ENCODE measurements at places on chromosomes 13 and 19. TPM values are rescaled to one million over a fixed set of nuclear protein-coding genes. Genes with fewer than 3 reads are reported as not detected.

DNA sequence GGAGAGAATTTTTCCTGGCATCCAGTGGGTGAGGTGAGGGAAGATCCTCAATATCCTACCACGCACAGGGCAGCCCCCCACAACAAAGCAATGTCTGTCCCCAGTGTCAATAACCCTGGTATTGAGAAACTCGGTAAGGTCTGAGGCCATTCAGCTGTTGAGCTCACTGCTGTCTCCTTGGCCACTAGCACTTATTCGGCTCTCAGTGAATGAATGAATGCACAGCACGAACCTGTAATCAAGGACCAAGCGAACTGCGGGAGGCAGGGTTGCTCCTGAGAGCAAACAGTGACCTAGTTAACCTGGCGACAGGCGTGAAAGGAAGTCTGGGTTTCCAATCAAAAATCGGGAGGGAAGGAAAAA is 640 bp downstream of the ZSCAN5A start:
- H3K27ac ChIP-seq, result peak overlapping the region; percentile 94
- peaks cover 6% of the 10 kb centered on the region for H3K4me1 ChIP-seq
- H3K27me3 ChIP-seq, result no peaks in the 10 kb centered on the region
- H3K36me3 ChIP-seq, result peaks cover 27% of the 10 kb centered on the region

GRCh38 chr19:925087-925525 is 729 bp upstream of the ARID3A start:
- no peak for DNase-seq
- no peaks in the 10 kb centered on the region for H3K36me3 ChIP-seq
- peaks cover 2% of the 10 kb centered on the region for H3K27me3 ChIP-seq
- H3K27ac ChIP-seq, result peak overlapping the region; percentile 74
- H3K4me3 ChIP-seq, result peak overlapping the region; percentile 94

- peak overlapping the region; percentile 95 for H3K27ac ChIP-seq
- no peak overlapping the region for H3K4me3 ChIP-seq
- H3K27me3 ChIP-seq, result no peaks in the 10 kb centered on the region
- H3K36me3 ChIP-seq, result no peaks in the 10 kb centered on the region
- no peak for DNase-seq
- H3K4me1 ChIP-seq, result peaks cover 95% of the 10 kb centered on the region
Measured at GRCh38 chr19:38656171-38656981, 8.9 kb downstream of the ACTN4 start.

GRCh38 chr13:27927444-27928352 is 7.9 kb downstream of the PDX1 start:
- DNase-seq, result no peak
- H3K27me3 ChIP-seq, result peaks cover 14% of the 10 kb centered on the region
- no peak overlapping the region for H3K27ac ChIP-seq
- H3K4me3 ChIP-seq, result no peak overlapping the region
- H3K4me1 ChIP-seq, result no peaks in the 10 kb centered on the region

DNA sequence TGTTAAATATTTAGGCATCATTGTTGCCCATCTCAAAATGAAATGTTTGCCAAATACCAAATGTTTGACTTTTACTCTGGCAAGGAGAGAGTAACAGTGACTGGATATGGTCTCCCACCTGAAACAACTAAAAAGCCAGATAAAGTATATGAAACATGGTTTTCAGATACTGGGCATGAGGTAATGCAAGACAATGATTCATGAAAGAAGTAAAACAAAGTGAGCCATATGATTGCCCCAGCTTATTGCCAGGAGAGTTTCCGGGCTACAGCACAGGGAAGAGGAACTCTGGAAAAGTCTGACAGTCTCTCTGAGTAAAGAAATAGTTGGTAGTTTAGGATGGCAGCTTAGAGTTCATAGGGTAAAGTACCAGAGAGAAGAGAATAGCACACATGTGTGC is 354.6 kb downstream of the DNAJC15 start:
- no peak for DNase-seq
- peaks cover 5% of the 10 kb centered on the region for H3K4me1 ChIP-seq
- no peaks in the 10 kb centered on the region for H3K36me3 ChIP-seq
- H3K4me3 ChIP-seq, result no peak overlapping the region
- no peaks in the 10 kb centered on the region for H3K27me3 ChIP-seq
- no peak overlapping the region for H3K27ac ChIP-seq

DNA sequence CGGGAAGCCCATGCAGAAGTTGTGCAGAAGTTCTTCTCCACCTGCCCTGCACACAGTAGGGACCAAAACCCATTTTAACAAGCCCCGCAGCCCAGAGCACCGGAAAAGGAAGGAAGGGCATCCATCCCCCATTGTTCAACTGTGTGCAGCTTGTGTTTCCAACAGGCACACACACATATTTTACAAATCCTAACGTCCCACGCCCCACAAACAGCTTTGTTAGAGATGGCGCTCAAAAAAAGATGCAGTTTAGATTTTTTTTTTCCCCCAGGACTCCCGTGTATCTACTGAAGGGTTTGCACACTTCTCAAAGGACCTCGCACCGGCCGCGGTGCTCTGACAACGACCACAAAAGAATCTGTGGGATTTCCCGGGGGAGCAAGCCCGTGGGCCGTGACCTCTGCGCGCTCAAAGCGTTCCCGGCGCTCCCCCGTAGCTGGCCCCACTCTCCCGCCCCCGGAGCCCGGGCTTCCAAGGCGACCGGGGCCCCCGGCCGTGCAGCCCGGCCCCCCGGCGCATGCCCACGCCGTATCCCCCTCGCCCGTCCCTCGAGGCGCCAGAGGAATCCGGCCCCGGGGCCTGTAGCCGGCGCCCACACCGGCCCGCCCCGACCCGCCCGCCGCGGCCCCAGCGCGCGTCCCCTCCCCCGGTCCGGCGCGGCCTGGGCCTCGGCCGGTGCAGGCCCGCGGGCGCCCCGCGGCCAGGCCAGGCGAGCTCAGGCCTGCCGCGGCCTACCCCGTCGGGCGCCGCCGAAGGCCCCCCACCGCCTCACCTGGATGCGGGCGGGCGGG is 523 bp downstream of the ELAVL1 start:
- DNase-seq, result no peak
- peak overlapping the region; percentile 81 for H3K4me3 ChIP-seq
- H3K36me3 ChIP-seq, result peaks cover 4% of the 10 kb centered on the region
- H3K27ac ChIP-seq, result peak overlapping the region; percentile 61
- peaks cover 51% of the 10 kb centered on the region for H3K4me1 ChIP-seq

- no peaks in the 10 kb centered on the region for H3K36me3 ChIP-seq
- H3K27ac ChIP-seq, result no peak overlapping the region
- H3K27me3 ChIP-seq, result no peaks in the 10 kb centered on the region
- peaks cover 4% of the 10 kb centered on the region for H3K4me1 ChIP-seq
- no peak overlapping the region for H3K4me3 ChIP-seq
- no peak for DNase-seq
Measured at GRCh38 chr13:73835138-73835721, 299.0 kb downstream of the KLF12 start.

DNA sequence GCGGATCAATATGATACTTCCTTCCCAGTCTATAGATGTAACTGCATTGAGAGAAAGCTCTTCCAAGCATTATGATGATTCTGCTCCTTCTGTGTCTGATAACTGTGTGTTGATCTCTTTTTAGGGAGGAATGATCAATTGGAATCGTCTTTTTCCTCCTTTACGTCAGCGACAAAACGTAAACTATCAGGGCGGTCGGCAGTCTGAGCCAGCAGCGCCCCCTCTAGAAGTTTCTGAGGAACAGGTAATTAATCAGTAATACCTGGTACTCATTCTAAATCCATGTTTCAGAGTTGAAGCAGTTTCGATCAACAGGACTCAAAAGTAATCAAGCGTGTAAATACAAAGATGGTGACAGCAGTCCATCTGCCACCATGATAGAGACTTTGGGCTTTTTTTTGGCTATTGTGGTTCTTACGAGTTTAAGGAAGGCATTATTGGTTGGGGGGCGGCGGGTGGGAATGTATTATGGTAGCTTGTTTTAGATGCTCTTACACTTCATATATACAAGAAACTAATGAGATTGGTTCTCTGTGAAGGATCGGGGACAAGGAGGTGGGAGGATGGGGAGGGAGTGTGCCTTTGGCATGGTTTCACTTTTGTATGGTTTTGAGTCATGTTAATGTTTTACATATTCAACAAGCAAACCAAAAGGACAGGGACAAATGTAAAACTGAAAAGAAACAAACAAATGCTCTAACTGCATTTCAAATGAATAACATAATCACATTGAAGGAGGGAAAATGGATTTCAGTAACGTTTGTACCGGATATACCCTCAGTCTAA is 60.7 kb upstream of the GPR183 start:
- H3K4me1 ChIP-seq, result peaks cover 6% of the 10 kb centered on the region
- no peak overlapping the region for H3K4me3 ChIP-seq
- no peak overlapping the region for H3K27ac ChIP-seq
- H3K27me3 ChIP-seq, result no peaks in the 10 kb centered on the region
- peaks cover 3% of the 10 kb centered on the region for H3K36me3 ChIP-seq
- no peak for DNase-seq

DNA sequence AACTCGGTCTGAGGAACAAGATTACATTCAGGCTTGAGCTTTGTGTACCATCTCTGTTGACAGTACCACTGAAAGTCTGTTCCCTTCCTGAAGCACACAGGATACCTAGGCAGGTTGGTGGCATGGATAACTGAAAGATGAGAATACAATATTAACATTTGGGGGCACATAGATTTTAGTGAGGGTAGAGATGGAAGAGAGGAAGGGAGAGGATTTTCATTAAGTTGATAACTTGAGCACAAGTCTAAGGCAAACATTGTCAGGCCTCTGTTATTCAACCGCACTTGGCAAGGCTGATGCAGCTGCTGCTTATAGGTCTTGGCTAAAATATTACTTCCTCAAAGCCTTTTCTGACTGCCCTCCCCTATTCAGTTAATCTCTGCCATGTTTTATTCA is 10.9 kb downstream of the MIR17HG start:
- H3K4me1 ChIP-seq, result peaks cover 2% of the 10 kb centered on the region
- no peak for DNase-seq
- H3K27ac ChIP-seq, result no peak overlapping the region
- no peaks in the 10 kb centered on the region for H3K27me3 ChIP-seq
- H3K36me3 ChIP-seq, result peaks cover 8% of the 10 kb centered on the region
- no peak overlapping the region for H3K4me3 ChIP-seq

SLITRK5 gene
- total RNA-seq, result 0.02 TPM

NCR1 gene
- not detected for total RNA-seq

USHBP1 gene
- 2.6 TPM for total RNA-seq

LILRA5 gene
- total RNA-seq, result 2.2 TPM

IFNL1 gene
- not detected for total RNA-seq

CGB5 gene
- not detected for total RNA-seq

Measured in psoas muscle (tissue), 8 donors.